ENCODE measurements at places on chromosomes 7 and 10.

- DNase-seq = no peak
These were observed 55.7 kb downstream of the GSDME start for GRCh38 chr7:24701261-24702235.

GRCh38 chr7:110790992-110791391 is 299.9 kb upstream of the LRRN3 start:
- DNase-seq = no peak

- peak; percentile 19 for DNase-seq
These were observed 3.9 kb upstream of the SAR1A start for GRCh38 chr10:70174058-70174741.

- no peak for DNase-seq
These were observed 30.5 kb upstream of the DDX50 start for GRCh38 chr10:68870545-68871104.

- DNase-seq = no peak
These were observed 136.3 kb downstream of the ADCY1 start for GRCh38 chr7:45710271-45711160.

DNA sequence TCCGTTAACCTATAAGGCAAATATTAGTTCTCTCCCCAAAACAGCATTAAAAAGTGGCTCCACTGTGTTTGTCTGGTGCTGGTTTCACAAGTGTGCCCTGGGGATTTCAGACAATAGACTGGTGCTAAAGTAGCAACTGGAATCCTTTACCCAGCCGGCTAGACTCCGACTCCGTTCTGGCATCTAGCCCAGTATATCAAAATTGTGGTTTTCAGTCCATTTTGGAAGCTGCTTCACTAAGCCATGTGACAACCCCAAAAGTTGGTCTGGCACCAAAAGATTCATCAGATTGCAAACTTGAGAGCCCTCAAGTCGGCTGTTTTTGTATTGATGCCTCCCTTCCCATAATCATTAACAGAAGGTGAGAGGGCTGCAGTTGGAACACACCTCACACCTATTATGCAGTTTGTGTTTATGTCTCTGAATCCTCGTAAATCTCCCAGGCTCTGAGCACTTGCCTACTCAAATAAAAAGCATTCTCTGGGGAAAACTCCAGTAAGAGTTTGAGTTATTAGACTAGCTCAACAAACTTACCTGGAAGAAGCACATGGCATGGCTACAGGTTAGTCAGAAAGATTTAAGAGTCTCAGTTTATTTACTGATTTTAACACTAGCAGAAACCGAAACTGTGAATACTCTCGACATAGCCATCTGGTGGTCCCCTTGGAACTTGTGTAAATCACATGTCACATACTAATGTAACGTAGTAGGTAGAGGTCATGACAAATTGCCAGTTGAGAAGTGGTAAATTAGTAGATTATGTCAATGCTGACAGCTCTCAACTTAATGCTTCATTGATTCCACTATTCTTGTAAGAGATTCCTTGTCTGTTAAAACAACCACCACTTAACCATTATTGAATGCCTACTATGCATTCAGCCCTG is 14.8 kb upstream of the WNT16 start:
- DNase-seq = no peak

- DNase-seq = peak; percentile 47
These were observed 9.6 kb downstream of the PSD start for GRCh38 chr10:102408728-102409603.

- DNase-seq = no peak
These were observed 113.9 kb downstream of the CACNB2 start for GRCh38 chr10:18254086-18254485.

DNA sequence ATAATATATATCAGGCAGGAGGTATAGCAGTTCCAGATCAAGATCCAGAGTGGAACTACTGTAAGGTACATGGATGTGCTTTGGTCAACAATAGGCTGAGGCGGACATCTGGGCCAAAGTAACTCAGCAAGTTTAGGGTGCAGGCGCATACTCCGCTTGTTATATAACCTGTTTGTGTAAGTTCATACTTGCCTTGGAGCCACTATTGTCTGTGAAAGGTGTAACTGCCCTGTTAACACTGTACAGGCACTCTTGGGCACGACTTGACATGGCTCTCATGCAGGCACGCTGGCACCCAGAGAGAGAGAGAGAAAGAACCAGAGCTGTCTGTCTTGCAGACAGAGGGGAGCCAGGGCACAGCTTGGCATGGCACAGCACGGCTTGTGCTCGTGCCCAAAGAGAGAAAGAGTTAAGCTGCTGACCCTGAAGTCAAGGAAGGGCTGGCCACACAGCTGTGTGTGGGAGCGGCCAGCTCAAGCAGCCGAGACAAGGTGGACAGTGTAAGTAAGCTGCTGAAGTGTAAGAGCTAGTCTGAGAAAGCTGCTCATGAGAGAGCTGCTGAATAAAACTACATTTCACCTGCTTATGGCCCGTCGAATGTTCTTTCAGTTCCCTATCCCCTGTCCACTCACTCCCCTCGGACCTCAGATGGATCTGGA is 47.8 kb upstream of the KAT6B start:
- no peak for DNase-seq

- DNase-seq = no peak
These were observed 14.1 kb upstream of the PURB start for GRCh38 chr7:44899443-44899842.

DNA sequence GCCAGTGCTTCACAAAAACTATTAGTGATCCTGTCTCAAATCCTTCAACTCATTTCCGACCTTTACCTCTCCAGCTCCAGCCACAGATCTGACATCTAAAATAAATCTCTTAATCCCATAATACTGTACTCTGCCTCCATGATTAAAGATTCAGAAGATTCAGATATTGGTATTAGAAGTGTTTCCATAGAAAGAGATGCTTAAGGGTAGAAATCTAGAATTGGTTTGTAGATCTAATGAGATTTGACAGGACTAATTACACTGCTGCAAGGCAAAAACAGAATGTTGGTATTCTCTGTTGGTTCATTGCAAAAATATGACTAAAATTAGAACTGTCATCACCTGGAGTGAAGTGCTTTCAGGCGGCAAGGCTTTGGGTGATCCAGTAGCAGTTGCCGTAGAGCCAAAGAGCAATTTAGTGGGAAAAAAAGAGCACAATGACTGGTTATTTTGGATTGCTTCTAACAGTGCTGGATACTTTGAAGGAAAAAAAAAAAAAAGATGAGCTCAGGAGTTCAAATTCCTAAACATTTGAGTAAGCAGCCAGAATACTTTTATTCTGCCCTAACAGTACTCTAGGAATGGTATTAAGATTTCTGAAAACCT is 940.1 kb upstream of the SORCS1 start:
- no peak for DNase-seq

- no peak for DNase-seq
These were observed 41.0 kb upstream of the PSMG3 start for GRCh38 chr7:1610678-1611302.

DNA sequence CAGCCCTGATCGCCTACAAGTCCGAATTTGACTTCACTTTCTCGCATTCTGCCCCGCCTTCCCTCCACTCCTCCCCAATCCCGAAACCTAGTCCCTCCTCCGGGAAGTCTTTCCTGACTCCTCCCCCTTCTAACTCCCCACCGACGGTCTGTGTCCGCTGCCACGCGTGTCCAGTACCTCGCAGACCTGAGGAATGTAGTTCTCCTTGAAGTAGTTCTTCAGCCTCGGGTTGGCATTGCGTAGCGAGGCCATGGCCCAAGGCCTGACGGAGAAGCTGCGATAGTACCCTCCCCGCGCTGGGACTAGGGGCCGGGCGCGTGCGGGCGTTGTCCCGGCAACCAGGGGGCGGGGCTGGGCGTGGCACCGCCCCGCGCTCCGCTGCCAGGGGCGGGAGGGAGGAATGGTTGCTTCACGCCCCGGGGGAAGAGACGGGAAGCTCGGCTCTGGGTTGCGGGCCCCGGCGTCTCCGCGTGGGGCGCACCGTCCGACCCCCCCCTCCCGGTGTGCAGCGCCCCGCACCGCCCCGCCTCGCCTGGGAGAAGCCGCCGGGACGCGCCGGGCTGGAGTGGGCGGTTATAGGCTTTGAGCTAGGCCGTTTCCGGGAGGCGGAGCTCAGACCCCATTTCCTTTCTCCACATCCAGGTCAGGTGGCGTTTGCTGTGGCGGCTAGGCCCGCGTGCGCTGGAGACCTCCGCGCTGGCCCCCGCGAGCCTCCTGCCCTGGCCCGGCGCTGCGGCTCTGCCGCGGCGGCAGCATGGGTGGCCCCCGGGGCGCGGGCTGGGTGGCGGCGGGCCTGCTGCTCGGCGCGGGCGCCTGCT is at the start of the genes ARMC10 and FBXL13:
TSS of gene ARMC10 (plus strand) at position 622 of the 818 bp plus-strand sequence. CDS start at position 755, 133 bp downstream.
TSS of gene FBXL13 (minus strand) at position 278 of the 818 bp plus-strand sequence.
- DNase-seq = peak; percentile 89

DNA sequence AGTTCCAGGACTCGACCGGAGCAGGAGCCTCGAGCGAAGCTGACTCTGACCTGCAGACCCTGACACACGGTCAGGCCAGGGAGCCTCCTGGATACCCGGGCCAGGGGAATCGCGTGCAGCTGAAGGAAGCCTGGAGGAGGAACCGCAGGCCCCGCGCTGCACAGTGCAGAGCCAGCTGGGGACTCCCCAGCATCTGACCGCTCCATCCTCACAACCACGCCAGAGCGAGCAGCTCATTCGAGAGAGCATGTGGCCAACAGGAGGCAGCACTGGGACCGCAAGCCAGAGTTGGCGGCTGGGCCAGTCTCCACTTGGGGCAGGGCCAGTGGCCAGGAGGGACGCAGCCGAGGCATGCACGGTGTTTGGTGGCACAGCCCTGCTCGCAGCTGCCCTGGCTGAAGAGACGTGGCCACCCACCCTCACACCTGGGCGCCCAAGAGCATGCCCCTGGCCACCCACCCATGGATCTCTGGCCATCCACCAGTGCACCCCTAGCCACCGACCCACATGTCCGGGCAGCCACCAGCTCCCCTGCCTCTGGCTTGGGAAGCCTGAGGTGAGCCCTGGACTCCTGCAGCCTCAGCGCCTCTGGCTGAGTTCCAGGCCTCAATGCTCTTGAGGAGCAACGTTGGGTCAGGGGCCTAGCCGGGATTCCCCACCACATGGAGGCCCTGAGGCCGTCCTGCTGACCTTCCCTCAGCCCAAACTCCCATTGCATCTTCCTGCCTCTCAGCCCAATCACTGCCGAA is 213.9 kb downstream of the ELFN1 start:
- DNase-seq = no peak

GRCh38 chr10:72331575-72332422 is 22.9 kb downstream of the DNAJB12 start:
- DNase-seq = peak; percentile 83

- DNase-seq = no peak
These were observed 4.7 kb upstream of the MUC12 start for GRCh38 chr7:100964630-100965029.

DNA sequence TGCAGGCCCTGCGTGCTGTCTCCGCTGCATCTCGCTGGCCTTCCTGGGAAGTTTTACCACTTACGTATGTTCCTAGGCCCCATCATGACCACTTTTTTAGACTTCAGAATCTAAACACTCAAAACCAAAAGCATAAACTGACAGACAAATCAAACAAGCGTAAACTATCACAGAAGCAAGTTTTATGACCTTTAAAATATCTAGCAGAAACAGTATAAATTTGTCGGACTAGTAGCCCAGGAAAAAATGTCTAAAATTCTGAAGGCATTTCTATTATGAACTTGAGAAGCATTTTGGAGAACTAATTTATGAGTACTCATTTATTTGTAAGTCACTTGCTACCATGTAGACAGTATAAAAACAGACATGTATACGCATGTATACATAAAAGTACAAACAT is 10.6 kb downstream of the LRRC27 start:
- DNase-seq = no peak

GRCh38 chr7:23004247-23004520 is 9.7 kb downstream of the HYCC1 start:
- no peak for DNase-seq

GRCh38 chr7:159095979-159096411 is 48.7 kb downstream of the VIPR2 start:
- no peak for DNase-seq

- DNase-seq = no peak
These were observed at the start of gene CXCL12 for GRCh38 chr10:44385026-44385695. Gene CXCL12 (minus strand): TSS chr10:44385097. CDS start chr10:44385005, 92 bp downstream.

DNA sequence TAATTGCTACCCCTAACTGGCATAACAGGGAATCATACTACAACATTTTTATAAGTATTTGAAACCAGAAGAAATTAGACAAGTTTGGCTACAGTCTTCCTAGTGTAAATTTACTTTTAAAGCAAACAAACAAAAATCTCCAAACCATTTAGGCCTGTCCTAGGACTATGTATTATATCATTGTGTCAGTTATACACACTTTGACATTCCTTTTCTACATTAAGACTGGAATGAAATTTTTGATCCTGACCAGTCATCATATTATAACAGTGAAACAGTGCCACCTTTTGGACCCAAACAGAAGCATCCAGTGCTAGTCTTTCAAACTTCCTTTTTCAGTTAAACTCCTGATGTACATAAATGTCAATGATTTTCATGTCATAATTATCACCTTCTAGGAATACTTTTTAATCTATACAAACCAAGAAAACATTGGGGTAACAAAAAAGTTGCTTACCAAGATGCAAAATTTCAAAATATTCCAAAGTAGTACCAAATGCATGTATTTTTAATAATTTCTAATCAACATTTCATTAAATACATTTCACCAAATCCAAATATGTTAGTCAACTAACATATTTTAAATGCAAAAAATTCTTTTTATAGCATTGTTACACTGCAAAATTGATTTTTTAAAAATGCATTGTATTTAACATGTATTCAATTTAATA is 75.7 kb downstream of the IMMP2L start:
- no peak for DNase-seq

DNA sequence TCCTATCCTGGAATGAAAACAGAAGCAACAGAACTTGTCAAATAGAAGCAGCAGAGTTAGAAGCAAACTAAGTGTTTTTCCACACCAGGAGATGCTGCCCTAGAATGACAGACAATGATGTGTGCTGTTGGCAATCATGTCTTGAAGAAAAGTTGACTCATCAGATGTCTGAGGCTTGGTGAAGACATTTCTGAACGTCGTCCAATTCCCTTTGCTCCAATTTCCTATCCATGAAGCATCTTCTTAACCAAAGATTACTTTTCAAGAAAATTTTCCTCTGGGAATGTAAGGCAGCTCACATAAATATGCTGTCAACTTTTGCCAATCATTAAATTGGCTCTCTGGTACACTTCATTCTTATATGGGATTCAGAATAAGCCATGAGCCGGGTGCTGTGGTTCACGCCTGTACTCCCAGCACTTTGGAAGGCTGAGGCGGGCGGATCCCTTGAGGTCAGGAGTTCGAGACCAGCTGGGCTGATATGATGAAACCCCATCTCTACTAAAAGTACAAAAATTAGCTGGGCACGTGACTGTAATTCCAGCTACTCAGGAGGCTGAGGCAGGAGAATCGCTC is 34.6 kb downstream of the MALSU1 start:
- no peak for DNase-seq

- no peak for DNase-seq
These were observed 17.9 kb upstream of the CCSER2 start for GRCh38 chr10:84310470-84310869.

GRCh38 chr10:42753126-42753506 is 29.5 kb upstream of the BMS1 start:
- peak; percentile 54 for DNase-seq

GRCh38 chr7:28137463-28137862 is 43.1 kb downstream of the JAZF1 start:
- no peak for DNase-seq
